ENCODE measurements at places on chromosomes 6 and 20.

DNA sequence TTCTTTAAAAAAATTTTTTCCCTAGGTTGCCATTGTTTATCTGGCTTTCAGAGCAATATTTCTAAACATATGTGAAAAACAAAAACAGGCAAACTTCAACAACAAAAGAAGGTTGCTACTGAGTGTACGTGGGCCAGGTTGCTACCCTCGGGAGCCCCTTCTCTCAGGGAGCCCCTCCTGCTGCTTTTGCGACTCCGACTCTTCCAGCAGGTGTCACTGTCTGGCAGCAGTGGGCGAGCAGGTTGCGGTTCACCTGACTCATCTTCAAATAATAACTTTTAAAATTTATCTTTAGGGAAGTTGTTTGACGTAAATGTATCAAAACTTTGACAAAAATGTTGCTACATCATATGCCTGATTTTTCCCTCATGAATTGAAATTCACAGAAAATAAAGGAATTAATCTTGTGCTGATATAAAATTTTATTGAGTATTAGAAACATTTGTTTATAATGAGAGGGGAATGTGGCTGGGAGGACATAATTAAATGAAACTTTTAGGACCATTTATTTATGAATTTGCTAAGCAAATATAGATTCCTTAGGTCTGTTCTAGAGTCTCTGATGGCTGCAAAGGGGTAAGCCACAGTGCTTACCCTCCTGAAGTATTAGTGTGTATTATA is 138.8 kb downstream of the HIVEP1 start:
- no peak for DNase-seq

DNA sequence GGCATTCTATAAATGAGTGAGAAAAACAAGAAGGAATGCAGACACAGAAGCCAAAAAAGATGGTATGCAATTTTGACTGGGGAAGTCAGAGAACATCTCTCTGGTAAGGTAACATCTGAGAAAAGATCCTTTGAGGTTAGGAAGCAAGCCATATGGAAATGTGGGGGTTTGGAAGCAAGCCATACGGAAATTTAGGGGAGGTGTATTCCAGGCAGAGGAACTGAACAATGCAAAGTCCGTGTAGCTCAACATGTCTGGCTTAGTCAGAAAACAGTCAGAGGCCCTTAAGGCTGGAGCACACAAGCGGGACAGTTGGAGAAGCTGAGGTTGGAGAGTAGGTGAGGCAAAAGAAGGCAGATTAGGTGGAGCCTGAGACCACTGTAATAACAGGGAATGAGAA is 35.3 kb downstream of the RALGAPA2 start:
- no peak for DNase-seq

GRCh38 chr20:50713657-50714101 is 17.7 kb upstream of the PARD6B start:
- no peak for DNase-seq

DNA sequence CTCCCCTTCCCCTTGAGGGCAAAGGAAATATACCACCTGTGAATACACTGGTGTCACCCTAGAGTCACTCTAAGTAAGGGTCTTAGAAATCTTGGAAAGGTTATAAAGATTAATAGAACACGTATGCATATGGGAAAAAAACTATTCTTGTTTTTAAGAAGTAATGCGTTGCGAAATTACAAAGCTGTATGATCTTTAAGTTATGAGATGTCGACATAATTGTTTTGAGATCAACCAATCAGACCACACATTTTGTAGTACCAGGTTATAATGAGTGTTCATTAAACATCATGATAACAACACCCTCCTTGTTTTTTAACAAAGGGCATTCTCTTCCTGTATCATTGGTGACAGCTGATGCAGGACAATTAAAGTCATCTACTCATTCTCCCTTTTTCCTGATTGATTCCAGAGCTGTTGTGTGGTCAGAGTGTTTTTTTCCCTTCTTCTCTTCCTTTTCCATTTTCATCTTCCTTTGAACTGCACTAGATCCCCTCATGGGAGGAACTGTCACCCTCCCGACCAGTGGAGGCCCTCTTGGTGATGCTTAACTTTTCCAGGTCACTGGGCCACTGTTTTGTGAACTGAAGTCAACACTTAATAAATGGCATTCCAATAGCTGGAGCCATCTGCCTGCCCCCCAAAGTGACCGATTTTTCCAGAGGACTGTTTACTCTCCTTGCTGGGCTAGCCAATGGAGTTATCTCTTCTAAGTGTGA is 37.0 kb downstream of the PRDM1 start:
- no peak for DNase-seq

- DNase-seq = no peak
Observed at GRCh38 chr6:43979525-43979924, 147.7 kb downstream of the MRPL14 start.

- DNase-seq = no peak
Observed at GRCh38 chr6:156741287-156742073, 35.7 kb upstream of the ARID1B start.

DNA sequence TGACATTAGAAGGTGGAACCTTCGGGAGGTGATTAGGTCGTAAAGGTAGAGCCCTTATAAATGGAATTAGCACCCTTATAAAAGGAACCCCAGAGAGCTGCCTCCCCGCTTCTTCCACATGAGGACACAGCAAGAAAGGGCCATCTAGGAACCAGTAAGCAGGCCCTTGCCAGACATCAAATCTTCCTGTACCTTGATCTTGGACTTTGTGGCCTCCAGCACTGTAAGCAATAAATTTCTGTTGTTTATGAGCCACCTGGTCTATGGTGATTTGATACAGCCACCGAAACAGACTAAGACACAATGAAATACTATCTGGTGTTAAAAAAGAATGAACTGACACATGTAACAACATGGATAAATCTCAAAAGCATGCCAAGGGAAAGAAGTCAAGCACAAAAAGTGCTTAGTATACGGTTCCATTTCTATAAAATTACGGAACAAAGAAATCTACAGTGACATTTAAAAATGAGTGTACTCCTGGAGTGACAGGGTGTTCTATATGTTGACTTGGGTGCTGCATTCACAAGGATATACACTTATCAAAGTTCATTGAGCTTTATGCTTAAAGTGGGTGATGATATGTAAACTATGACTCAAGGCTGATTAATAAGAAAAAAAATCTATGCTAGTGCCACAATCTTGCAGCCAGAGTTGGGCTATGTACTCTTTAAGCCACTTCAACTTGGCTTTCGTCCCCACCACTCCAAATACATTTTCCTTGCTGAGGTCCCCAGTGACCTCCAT is 18.4 kb downstream of the SERPINB1 start:
- DNase-seq = no peak

GRCh38 chr6:8657522-8657921 is 222.2 kb upstream of the SLC35B3 start:
- no peak for DNase-seq

- DNase-seq = no peak
Observed at GRCh38 chr20:11891077-11891775, 26.5 kb upstream of the BTBD3 start.

DNA sequence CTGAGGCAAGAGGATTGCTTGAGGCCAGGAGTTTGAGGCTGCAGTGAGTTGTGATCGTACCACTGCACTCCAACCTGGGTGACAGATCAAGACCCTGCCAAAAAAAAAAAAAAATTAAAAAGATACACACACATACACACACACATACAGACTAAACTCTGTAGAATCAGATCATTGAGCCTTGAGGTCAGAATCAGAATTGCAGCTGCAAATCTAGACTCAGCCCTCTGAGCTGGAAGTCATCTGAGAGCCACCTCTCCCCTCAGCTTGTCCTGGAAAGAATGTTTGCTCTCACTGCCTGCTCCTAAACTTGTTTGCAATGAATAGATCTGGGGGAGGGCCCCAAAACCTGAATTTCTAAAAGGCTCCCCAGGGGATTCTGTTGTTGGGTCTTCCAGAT is 41.4 kb upstream of the ANGPT4 start:
- DNase-seq = no peak

DNA sequence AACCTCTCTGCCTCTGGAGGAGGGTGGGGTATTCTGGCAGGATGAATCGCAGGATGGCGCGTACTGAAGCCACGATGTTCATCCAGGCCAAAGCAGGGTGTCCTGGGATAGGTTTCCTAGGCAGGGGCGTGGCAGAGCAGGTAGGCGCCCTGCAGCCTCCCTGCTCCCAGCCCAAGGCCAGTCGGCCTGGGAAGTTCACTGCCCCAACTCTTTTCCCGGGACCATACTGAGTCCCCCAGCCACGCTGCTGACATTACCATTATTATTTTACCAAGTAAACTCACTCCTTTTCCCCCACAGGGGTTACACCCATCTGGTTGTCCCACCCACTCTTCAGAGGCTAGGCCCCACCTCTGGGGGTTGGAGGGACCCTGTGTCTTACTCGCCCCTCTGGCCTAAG is 21.8 kb downstream of the SDCBP2 start:
- DNase-seq = no peak

DNA sequence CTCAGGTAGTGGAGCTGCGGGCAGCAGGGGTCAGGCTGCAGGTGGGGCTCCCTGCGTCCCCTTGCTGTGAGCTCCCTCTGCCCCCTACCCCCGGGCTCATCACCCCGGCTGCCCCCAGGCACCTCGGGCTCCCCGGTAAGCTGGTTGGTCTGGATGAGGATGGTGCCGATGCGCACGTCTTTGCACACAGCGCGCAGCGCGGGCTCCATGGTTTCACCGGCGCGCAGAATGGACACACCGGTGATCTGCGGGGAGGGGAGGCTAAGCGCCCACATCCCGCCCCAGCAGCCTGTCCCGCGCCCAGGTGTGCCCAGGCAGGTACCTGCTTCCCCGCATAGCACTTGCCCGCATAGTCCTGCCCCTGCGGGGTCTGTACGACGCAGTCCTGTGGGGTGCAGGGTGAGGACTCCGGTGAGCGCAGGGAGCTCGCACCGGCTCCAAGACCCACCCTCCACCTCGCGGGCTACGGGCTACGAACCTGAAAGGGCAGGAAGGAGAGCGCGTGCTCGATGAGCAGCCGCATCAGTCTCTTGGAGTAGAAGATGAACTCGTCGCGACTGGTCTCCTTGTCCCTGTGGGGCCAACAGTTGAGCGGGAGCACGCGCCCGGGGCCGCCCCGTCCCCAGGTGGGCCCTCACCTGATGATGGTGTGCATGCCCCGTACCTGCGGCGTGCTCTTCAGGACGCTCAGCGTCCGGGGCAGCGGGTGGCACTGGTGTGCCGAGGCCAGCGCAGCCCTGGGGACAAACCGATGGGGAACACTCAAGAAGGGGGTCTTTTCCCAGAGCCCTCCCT is 15.5 kb downstream of the UCKL1 start:
- DNase-seq = no peak

- no peak for DNase-seq
Observed at GRCh38 chr6:141259807-141260206, 872.9 kb upstream of the GJE1 start.

GRCh38 chr6:6674872-6675271 is 86.4 kb downstream of the LY86 start:
- no peak for DNase-seq

DNA sequence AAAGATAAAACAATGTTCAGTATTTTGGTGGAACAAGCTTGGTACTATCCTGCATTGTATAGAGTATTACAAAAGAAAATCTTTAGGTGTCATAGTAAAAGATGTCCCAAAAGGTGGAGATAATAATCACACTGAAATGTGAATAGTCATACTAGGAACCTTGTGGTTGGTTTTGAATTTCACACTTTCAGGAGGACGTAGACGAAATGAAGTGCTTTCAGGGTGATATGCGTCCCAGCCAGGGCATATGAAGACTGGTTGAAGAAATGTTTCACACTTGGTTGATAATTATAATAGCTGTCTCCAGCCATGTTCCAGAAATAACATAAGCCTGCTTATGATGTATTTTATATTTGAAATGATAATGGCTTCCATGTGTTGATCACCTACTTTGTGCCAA is 60.4 kb downstream of the SCAND1 start:
- no peak for DNase-seq

GRCh38 chr20:49964964-49965780 is 17.6 kb upstream of the SNAI1 start:
- DNase-seq = no peak

- DNase-seq = no peak
Observed at GRCh38 chr6:162140251-162140852, 587.2 kb downstream of the PRKN start.

DNA sequence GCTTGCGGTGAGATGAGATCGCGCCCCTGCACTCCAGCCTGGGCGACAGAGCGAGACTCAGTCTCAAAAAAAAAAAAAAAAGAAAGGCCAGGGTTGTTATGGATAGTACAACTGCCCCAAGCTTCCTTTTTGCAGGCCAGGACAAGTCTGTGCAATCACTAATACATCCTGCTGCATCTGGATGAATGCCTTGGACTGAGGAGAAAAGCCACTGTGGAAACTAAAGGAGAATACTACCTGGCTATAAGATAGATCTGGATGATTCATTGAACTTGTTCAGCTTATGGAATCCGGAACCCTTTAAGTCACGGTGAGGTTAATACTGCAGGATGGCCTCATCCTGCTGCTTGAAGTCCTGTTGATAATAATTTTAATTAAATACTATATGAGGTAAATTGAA is 278.2 kb downstream of the TFAP2A start:
- no peak for DNase-seq

DNA sequence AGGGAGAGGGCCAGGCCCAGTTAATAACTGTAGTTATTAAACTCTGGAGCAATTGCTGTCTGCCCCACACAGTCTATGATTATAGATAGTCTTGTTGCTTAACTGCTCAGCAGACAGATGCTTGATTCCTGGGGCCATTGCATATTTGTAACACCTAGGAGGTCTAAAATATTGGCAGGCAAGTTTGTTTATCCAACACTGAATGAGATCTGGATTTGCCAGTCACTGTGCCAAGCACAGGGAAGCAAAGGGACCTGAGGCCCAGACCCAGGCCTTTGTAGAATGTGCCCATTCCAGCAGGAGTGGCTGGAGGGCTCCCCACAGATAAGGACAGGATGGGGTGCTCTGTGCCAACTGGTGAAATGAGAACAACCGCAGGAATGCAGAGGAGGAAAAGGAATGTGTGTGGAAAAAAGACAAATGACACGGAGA is 17.6 kb upstream of the ENTPD6 start:
- DNase-seq = no peak

DNA sequence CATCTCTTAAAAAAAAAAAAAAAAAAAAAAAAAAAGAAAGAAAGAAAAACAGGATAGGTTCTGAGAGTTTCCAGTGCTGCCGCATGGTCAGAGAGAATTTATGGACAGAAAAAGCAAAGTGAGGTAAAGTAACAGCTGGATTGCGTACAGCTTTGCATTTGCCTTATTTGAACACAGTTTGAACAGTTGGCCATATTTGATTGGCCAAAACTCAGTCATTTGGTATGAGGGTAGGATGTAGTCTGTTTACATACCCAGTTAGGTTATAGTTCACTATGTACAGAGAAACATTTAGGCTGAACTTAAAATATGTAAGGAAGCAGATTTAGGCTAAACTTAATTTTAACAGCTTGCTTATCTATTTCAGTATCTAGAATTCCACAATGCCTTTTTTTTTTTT is 17.5 kb upstream of the L3MBTL1 start:
- DNase-seq = no peak

GRCh38 chr20:57682184-57683101 is 27.4 kb downstream of the PMEPA1 start:
- DNase-seq = no peak

GRCh38 chr6:49527320-49527719 is 23.1 kb upstream of the C6orf141 start:
- DNase-seq = no peak

All from NCI-H187 treated with DMSO at 0.1 percent for 48 hours (cell line).